ENCODE measurements at places on chromosomes 13 and 19. TPM values are rescaled to one million over a fixed set of nuclear protein-coding genes. Genes with fewer than 3 reads are reported as not detected.

- no peak for DNase-seq
These were observed 314.8 kb downstream of the PCDH17 start for GRCh38 chr13:57946361-57946760.

Gene ZNF799
- total RNA-seq = 6.2 TPM

- DNase-seq = no peak
These were observed 2.9 kb downstream of the TGFB1 start for GRCh38 chr19:41350735-41351338.

Gene PRRG2
- 2.3 TPM for total RNA-seq

GRCh38 chr13:26254583-26255111 lies 718 bp downstream of the CDK8 start:
- DNase-seq = peak; percentile 67

- no peak for DNase-seq
These were observed 1.9 kb downstream of the ISYNA1 start for GRCh38 chr19:18435842-18436670.

Gene CDC42EP5
- total RNA-seq = not detected

DNA sequence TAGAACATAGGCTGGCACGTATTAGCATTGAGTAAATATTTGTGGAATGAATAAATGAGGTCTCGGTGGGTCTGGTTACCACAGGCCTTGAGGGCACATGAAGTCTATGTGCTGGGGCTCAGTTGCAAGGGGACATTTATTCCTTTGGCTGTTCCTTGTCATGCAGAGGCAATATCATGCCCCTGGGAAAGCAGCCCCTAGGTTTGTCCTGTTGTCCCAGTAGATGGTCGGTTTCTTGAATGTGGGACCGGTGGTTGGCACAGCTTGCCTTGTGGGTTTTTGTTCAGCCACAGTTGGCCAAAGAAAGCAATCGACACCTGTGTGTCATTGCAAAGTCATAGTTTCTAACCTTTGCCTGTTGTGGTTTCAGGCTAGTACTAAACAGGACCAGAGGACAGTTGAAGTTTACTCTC lies 24.7 kb upstream of the GPR183 start:
- DNase-seq = peak; percentile 64

Gene GRK1
- not detected for total RNA-seq

- DNase-seq = no peak
These were observed 69.9 kb upstream of the TSC22D1 start for GRCh38 chr13:44646044-44646443.

GRCh38 chr19:43562698-43563241 lies 12.6 kb downstream of the XRCC1 start:
- peak; percentile 86 for DNase-seq

DNA sequence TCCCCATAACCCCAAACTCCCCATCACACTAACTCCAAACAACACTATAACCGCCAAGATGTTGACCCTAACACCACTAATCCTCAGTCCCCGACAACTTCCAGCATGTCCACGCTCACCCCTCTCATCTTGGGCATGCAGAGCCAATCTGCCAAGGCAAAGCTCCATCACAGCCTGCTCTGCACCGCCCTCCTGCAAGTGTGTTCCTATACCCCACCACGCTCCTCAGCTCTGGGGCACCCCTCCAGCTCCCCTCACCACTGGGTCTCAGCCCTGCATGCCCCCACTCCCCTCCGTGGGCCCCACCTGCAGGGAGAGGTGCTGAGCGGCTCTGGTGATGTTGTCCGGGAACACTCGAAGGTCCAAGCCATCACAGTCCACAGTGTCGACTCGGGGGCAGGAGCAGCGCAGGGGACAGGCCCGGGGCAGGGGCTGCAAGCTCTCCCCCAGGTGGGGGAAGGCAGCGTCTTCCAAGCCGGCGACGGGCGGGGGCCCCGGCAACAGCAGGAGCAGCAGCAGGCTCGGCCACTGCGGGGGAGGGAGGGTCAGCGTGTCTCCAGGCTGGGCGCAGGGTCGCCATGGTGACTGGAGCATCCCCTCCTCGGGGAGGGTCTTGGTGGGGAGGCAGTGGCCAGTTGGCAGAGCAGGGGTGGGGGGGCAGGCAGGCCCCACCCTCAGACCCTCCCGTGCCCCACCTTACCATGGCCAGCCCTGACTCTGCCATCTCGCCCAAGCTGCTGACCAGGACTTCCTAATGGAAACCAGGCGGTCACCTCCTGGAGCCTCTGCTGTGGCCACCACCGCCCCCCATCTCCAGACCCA lies 527 bp downstream of the PODNL1 start:
- DNase-seq = no peak

GRCh38 chr13:47268270-47268669 lies 371.4 kb upstream of the HTR2A start:
- DNase-seq = no peak

GRCh38 chr19:42113641-42114348 lies 18.5 kb downstream of the POU2F2 start:
- DNase-seq = no peak

Gene DNAJC3
- 12.8 TPM for total RNA-seq

GRCh38 chr19:40605216-40605971 lies 4.2 kb downstream of the LTBP4 start:
- peak; percentile 89 for DNase-seq

Gene NLRP4
- total RNA-seq = not detected

Gene MBD3L3
- not detected for total RNA-seq

DNA sequence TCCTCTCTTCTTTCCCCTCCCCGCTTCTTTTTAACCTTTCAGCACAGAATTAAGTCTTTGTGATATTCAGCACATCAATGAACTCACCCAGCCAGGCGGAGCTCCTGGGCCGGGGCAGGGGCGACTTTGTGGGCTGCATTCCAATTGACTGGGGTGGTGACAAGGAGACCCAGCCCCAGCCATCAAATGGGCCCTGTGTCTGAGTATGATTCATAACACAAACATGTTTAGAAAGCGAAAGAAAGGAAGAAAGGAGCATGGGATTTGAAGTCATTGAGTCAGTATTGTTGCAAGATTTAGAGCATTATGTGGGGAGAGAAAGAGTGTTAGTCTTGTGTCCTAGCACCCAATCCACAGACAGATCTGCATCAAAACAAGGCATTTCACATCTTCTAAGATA lies 185.3 kb downstream of the LHFPL6 start:
- no peak for DNase-seq

Gene OR7A5
- total RNA-seq = not detected

Gene VN1R4
- total RNA-seq = not detected

Data from activated naive CD4-positive, alpha-beta T cell treated with anti-CD3 and anti-CD28 coated beads, Interleukin-2, amount 50 U/mL, for 72 hours (primary cell).